Stimulated activated CD4-positive, alpha-beta T cell treated with anti-CD3 and anti-CD28 coated beads, Interleukin-1b, Interleukin-23, amount 100 ng/mL, for 1 hour (primary cell): ENCODE measurements at places on chromosomes 11 and 22.

- DNase-seq: no peak
These were observed 57.0 kb upstream of the PTH start for GRCh38 chr11:13552784-13553183.

- DNase-seq: no peak
These were observed 7.1 kb downstream of the PNPLA5 start for GRCh38 chr22:43884600-43885318.

DNA sequence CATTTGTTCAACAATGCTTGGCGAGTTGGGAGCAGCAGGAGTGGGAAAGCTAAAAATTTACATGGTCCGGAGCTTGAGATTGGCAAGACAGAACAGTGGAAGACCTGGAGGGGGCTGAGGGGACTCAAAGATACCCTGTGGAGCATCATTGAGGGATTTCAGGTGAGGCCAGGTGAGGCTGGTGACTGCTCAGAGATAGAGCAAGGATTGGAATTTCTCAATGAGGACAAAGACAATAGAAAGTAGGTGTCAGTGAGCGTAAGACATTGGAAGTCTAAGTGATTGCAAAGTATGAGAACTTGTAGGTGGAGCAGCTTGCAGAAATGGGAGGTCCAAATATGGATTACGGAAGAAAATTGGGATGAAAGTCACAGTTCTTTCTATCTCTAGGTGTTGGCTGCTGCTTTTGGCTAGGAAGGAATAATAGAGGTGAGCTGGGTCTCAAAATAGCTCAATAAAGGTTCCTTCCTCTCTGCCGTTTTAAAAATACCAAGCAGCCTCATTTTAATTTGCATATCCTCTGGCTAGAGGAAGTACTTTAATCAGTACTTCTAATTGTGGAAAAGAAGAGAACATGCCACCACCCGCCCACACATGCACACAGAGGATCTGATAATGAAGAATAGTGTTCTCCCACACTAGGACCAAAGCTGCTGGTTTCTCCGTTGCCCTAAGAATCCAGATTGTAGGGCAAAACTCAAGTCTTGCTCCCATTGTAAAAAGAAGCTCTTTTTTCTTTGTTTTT is 41.8 kb upstream of the SORL1-AS1 start:
- no peak for DNase-seq

DNA sequence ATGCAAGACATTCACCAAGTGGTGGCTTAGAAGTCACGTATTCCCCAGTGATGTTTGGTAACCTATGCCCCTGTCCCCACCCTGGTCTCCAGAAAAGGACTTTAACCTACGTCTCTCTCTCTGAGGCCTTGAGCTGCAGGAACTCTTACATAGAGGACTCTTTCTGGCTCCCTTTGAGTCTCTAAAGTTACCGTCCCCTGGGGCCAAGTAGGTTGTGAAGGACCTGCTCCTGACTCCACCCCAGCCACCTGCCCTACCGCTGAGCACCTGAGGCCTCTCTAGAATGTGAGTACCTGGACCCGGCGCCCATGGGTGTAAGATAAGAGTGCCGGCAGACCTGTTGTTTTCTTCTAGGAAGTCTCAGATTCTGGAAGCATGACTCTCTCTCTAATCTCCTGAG is 95.4 kb downstream of the TIMP3 start:
- DNase-seq: no peak

- no peak for DNase-seq
These were observed 13.5 kb upstream of the CCDC90B start for GRCh38 chr11:83299681-83300080.

- no peak for DNase-seq
These were observed 134.3 kb downstream of the BRD1 start for GRCh38 chr22:49693416-49693815.

DNA sequence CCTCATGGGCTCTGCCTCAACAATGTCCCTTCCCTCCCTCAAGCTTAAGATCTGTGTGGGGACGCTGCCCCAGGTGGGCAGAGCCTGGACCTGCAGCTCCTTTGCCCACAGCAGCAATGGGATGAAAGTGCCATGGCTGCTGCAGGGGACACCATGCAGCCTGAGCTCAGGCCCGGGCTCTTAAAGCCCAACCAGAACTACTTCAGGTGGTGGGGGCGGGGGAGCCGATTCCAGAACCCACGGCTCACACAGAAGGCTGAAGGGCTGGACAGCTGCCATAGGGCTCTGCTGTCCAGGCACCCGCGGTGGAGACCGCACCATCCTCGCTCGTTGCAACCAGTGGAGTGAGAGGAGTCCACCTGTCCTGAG is 12.5 kb downstream of the CHID1 start:
- no peak for DNase-seq

DNA sequence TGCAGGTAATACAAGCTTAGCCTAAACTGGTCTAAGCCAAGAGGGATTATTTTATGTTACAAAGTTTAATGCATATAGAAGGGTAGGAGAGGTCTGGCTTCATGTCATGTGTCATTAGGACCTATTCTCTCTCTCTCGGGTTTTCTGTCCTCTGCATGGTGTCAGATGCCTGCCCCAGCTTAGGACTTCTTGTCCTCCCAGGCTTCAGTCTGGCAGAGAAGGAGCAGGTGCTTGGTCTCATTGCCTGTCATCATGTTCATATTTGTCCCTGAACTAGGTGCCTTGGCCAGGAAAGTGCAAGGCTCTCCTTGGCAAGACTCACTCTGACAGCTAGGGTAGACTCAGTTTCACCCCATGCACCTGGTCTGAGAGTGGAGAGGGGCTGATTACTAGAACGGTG is 126.3 kb downstream of the ADAMTS15 start:
- no peak for DNase-seq

DNA sequence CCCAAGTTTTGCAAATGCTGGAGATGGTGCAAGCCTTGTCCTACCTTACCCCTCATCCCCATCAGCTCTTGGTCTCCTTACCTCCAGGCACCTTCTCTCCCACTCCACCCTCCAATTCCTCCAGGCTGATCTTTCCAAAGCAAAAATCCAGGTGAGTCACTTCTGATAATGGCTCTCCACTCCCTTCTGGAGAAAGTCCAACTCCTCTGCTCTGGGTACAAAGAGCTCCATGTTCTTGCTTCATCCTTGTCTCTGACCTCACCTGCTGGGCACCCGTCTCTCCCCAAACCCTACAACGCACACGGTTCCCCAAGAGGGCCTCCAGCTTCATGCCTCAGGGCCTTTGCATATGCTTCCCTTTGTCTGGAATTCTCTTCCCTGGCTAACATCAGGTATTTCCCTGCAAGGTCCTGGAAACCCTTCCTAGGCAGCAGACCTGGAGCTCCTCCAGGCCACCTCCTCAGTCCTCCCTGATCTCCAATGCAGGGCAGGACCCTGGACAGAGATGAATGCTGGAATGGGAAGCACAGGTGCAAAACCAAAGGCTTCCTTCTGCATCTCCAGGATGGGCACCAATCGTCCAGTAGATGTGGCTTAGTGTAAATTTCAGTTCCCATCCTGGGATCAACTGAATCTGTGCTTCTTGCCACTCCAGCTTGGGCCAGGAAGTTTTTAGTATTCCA is 22.7 kb downstream of the IFT27 start:
- DNase-seq: no peak

DNA sequence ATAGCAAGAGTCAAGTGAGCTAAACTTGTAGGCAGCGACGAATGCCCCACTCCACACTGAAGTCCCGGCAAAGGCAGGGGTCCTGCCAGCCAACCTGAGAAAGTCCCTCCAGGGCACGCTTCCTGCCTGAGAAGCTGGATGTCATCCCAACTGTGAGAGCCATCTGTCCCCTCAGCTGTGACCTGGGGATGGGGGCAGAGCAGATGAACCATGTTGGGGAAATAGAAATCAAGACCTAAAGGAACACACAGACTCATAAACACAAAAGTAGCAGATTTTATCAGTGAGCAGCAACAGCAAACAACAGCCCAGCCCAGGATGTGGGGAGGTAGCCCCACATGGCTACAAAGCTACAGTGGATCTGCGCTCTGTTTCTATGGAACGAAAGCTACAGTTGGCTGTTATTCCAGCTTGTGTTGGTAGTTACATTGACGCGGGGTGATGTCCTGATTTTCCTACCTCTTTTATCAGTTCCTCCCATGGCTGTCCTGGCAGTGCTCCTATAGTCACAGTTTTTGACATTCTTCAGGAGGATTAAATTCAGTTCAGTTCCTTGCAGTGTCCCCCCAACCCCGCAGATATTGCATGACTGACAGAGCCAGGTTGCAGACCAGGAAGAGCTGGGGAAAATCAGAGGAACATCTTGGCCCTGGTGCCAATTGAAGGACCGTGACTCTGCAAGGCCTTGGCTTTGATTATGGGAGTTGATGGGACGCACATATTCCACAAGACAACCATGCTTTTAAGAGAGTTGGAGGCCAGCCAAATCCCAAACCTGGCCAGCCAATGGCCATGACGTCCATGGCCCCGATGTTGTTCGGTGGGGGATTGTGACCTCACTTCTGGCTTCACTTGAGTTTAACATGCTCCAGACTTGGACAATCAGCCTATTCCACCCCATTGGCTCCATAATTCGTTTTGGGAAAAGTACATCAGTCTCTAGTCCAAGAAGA is 14.6 kb downstream of the MRGPRD start:
- no peak for DNase-seq

DNA sequence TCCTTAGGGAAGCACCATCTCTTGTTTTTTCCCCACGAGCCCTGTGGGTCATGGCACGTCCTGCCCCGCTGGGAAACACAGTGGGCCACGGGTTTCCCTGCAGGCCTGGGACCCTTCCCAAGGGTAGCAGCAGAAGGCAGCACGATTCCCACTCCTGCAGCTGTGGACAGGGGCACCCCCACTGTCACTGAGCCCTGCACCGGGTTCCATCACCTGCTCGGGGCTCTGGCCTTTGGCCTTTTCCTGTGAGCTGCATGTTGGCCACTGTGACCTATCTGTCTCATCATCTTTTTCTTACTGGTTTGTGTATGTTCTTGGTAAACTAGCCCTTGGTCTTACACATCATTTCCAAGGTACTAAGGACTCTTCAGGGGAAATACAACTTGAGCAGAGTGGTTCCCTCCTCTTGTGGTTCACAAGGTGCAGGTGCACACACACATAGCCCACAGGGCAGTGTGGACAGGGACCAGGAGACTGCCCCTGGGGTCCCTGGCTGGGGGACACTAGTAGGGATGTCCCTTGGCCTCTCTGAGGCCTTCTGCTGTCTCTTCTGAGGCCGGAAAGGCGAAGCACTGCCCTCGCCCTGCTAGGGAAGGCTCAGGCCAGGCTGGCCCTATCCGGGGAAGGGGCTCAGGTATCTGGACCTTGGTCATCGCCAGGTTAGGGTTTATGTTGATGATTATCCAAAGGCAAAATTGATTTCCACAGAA is 19.0 kb upstream of the TXNRD2 start:
- no peak for DNase-seq

GRCh38 chr11:11169715-11170351 is 183.2 kb downstream of the CSNK2A3 start:
- DNase-seq: no peak

DNA sequence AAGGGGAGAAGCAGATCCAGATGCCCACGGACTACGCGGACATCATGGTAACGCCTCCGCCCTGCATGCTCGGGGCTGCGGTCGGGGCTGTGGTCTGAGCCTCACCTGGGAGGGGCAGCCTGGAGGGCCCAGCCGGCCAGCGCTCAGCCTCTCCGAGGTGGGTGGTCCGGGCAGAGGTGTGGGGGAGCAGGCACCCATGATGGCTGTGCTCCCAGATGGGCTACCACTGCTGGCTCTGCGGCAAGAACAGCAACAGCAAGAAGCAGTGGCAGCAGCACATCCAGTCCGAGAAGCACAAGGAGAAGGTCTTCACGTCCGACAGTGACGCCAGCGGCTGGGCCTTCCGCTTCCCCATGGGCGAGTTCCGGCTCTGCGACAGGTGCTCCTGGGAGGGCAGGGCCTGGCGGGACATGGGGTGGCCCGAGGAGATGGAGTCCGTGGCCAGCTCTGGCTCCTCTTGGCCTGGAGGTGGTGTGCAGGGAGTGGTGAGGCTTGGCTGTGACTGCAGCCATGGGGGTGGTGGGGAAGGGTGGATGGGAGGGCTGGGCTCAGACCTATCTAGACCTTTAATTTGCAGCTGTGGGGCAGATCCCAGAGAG is 25.2 kb upstream of the TEF start:
- DNase-seq: no peak

GRCh38 chr11:1953489-1954266 is 6.5 kb downstream of the MRPL23 start:
- DNase-seq: peak; percentile 11

DNA sequence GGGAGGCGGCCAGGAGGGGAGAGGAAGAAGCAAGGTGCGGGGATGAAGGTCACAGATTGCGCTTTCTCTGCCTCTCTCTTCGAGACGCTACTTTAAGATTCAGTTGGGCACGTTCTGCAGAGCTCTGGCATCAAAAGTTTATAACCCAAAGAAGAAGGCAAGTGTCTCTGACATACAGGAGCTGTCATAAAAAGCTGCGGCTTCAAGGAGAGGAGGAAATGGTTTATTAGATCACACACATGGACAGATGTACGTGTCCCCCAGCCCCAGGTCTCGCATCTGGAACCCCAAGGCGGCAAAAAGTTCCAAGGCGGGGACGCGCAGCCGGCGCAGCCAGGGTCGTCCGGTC is 589.0 kb downstream of the OPCML start:
- no peak for DNase-seq

GRCh38 chr22:38745676-38746460 is 9.9 kb downstream of the SUN2 start:
- DNase-seq: no peak
